ENCODE measurements at places on chromosomes 12 and 14.

GRCh38 chr12:84891106-84891838, 21.3 kb downstream of the SLC6A15 start:
- no peak for DNase-seq

DNA sequence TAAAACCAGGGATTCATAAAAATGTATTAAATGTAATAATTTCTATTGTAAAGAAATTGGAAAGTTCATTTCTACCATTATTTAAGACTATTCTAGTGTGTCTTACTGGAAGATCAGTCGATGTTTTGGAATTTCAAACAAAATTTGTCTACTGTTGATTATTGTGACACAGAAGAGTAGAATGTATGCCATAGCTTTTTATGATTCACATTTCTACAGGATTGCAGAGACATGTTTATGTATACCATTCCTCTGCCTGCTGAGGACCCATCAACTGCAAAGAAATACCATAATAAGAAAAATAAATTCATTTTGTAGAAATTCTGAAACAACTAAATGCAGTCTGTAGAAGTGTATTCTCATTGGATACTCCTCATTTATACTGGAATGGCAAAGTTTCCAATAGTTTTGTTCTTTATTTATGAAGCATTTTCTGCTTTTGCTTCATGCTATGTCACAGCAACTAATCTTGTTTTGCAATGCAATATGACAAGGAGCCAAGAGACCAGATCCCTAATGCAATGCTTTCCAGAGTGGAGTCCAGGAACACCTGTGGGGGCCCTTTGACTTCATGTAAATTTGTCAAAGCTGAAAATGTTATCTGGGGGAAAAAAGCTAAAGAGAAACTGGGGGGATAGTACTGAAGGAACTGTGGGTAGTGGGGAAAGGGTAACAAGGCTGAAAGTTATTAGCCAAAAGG, 172.9 kb upstream of the LRIG3 start:
- DNase-seq: no peak

- no peak for DNase-seq
Measured at GRCh38 chr12:108750526-108750925, 19.2 kb upstream of the CORO1C start.

DNA sequence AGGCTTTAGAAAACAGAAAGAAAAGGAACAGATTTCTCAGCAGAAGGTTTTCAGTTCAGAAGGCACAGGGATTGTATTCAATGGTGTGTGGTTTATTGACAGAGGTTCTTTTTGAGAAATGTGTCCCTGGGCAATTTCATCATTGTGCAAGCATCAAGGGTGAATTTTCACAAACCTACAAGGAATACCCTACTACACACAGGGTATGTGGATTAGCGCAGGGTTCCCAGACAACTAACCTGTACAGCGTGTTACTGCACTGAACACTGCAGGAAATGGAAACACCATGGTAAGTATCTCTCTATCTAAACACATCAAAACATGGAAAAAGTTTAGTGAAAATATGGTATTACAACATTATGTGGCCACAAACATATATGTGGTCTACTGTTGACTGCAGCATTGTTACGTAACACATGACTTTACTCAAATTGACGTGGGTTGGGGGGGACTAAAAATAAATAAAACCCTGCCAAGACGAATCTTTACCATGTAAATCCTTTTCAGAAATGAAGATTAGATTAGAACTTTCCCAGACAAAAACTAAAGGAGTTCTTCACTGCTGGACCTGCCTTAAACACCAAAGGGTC, 893.1 kb downstream of the TMEM121 start:
- no peak for DNase-seq

DNA sequence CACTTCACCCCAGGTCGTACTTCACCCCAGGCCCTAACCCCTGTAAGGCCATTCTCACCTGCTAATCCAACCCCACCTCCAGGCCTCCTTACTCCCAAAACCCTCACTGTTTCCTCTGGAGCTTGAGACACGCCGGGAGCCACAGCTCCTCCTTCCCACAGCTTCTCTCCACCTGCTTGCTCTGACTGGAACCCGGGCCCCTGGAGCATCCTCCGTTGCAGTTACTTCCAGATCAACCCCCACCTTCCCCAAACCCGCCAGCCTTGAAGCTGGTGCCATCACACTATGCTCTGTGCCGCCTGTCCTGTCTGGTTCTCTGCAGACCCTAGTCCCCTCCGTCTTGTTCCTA, 34.6 kb upstream of the PPP2R5C start:
- DNase-seq: no peak

Data from activated gamma-delta T cell treated with Interleukin-2 at 50 U/mL for 16 hours (primary cell).